ENCODE measurements at places on chromosomes 4 and X.

DNA sequence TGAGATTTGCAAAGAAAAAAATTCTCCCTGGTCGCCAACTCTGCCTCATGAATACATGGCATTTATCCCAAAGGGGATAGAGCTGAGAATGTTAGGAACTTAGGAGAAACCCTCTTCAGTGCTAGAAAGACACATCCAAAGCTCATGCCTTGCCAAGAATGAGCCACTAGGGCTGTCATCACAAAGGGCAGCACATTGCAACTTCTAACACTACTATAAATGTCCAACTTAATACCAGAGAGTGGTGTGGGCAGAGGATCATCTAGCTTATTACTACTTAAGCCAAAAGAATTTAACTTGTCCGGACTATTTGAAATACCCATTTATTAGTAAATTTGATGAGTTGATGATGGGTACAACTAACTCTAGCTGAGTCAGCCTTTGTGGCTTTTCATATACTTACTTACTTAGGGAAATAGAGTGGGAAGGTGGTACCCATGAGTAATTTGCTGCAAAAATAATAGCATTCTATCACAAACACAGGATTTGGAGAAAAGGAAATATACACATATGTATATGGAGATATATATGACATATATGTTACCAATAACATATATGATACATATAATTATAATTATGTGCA is 66.3 kb upstream of the GAB1 start:
- DNase-seq = no peak

- DNase-seq = no peak
These were observed 121.3 kb downstream of the GPR143 start for GRCh38 chrX:9644335-9644734.

DNA sequence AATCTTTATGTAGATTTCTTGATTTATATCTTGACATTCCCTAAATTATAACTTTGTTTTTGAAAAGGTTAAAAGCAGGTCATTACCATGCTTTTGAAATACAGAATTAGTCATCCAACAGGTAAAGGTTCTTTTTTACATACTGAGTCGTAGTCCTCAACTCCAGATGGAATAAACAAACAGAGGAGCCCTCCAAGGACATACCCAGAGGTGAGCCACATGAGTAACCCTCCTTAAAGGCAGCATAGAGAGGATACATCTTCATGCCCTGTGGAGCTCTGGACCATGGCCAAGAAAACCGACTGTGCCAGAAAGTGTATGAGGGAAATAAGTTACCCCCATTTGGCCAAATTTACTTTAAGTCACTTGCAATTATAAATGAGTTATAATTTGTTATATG is 95.3 kb upstream of the MCF2 start:
- DNase-seq = no peak

- DNase-seq = no peak
These were observed 143.2 kb upstream of the DGKK start for GRCh38 chrX:50613846-50614245.

Data from thyroid gland (tissue), 4 donors.